ENCODE measurements at places on chromosomes 3 and 15.

DNA sequence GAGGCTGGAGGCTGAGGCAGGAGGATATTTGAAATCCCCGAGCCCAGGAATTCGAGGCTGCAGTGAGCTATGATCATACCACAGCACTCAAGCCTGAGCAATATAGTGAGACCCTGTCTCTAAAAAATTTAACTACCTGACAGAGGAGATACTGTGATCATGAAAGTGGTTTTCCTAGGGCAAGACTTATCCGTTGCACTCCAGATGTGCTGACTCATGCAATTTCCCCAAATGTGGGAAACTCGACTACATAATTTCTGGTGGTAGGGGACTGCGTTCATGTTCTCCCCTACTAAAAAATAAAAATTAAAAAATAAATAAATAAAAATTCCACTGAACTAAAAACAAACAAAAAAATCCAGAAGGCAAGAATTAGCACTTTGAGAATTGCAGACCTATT, 271.7 kb downstream of the SHQ1 start:
- no peak for DNase-seq

DNA sequence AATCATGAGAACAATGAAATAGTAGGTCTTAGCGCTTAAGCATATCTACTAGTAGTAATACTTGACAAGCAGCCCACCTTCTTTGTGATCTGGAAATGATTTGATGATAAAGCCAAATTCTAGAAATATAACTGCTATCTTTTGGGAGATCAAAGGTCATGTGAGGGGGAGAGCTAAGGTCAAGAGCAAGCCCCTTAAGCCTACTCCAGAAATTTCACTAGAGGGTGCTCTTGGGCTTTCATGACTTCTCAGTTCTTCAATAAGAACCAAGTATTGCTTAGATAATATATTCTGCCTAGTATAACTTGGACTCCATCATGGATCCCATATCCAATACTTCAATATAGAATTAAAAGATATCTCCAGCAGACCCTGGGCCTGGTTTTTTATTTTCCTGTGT, 319.6 kb downstream of the ZBTB20 start:
- DNase-seq, result peak; percentile 65

DNA sequence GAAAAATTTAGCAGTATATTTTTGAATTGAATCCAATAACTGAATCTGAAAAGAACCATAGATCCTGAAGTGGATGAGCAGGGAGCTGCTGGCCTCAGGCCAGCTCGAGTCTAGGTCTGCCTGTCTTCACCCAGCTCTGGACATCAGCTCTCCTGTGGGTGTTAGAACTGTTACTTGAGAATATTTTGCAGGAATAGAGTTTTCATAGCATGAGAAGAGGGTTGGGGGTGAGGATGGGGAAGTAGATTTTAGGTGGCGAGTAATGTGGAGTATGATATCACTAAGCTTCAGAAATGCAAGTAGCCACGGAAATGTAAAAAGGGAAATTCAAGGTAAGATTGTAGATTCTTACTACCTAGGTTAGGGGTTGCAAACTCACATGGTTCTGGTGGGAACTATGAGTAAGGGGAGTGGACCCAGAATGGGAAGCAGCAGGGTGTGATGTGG, 6.2 kb downstream of the RAB8B start:
- DNase-seq, result no peak

GRCh38 chr3:149553781-149554451, 79.4 kb downstream of the TM4SF4 start:
- DNase-seq, result no peak

DNA sequence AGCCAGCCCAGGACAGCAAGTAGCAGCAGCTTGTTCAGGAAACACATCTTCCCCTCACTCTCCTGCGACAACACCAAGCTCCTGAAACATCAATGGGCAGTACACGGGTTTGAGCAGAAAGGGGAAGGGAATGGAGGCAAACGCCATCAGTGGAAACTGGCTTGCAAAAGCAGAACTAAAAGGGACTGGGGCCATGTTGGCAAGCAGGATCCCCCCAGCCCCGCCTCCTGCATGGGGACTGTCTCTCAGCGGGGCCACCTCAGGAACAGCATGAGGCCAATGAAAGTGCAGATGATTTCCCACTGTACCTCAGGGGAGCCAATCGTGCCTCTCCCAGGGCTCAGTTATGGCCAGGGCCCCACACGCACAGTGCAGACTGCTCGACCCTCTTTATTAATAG, 6.8 kb downstream of the CDAN1 start:
- no peak for DNase-seq

- peak; percentile 98 for DNase-seq
Measured at GRCh38 chr3:128617557-128618397, 32.8 kb downstream of the RPN1 start.

DNA sequence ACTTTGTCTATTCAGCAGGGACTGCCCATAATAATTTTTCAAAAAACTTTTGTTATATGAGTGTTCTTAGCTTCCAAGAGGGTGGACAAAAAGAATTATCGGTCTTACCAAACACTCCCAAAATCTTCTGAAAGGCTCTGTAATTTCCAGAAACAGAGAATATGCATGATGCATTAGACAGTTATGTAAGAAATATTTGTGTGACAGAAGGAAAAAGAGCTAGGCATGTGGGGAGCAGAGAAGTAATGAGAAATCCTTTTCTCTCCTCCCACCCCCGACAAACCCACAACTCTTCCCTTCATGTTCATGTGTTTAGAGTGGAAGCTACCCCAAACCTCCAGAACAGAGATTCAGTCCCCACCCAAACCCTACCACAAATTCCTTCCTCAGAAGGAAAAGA, 86.8 kb downstream of the MYO5A start:
- no peak for DNase-seq

- DNase-seq, result no peak
Measured at GRCh38 chr15:81411051-81411450, 37.0 kb upstream of the TMC3 start.

GRCh38 chr3:117744935-117745334, 1035.4 kb downstream of the TUSC7 start:
- no peak for DNase-seq

DNA sequence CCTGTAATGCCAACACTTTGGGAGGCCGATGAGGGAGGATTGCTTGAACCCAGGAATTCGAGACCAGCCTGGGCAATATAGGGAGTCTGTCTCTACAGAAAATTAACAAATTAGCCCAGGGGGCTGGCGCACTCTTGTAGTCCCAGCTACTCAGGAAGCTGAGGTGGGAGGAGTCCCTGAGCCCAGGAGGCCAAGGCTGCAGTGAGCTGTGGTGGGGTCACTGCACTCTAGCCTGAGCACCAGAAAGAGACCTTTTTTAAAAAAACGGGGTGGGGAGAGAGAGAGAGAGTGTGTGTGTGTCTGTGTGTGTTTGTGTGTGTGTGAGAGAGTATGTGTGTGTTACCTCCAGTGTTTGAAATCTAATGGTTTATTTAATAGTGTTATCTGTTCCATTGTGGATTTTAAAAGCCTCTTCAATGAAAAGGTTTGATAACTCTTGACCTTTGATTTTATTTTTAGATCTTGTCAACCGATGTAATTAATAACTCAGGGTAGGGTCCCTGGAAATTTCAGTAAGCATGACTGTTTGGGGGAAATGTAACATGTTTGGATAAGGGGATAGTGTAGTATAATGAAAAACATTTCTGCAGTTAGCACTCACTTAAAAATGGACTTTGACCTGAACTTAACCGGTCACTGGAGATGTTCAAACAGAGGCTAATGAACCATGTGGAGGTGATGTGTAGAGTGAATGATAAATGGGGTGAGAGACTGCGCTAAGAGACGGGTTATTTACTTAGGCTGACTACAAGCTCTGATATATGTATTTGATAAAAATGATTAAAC, 29.7 kb downstream of the LRCH3 start:
- DNase-seq, result peak; percentile 14

DNA sequence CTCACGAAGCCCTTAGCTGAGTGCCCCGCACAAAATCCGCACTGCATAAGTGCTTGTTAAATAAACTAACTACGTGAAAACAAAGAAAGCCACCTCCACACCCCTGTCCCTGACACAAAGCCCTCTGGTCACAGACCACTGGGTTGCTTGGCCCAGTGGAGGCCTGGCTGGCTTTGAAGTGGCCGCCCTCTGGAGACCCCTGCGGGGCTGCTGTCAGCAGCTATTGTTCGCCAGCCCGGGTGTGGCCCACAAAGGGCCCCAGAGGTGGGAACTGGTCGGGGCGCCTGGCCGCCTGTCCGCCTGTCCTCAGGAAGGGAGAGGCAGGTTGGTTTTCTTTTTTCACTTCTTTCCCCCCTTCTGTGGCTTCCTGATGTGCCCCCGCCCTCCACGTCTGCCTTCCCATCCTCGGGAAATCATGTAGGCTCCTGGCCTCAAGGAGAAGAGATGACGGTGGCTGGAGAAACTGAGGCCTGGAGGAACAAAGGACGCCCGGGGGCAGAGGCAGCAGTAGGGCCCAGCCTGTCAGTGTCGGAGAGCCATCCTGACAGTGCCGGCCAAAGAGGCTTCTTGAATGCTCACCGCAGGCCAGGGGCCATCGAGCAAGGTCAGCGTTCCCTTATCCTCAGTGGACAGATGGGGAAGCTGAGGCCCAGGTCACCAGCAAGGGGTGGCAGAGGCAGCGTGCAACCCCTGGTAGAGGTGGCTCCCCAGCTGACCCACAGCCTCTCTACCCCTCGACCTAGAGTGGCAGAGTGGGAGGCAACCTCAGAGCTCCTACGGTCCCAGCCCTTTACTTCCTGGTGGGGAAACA, 61.1 kb downstream of the SLC6A6 start:
- DNase-seq, result no peak

GRCh38 chr15:63344731-63345390, 36.8 kb downstream of the CA12 start:
- no peak for DNase-seq

DNA sequence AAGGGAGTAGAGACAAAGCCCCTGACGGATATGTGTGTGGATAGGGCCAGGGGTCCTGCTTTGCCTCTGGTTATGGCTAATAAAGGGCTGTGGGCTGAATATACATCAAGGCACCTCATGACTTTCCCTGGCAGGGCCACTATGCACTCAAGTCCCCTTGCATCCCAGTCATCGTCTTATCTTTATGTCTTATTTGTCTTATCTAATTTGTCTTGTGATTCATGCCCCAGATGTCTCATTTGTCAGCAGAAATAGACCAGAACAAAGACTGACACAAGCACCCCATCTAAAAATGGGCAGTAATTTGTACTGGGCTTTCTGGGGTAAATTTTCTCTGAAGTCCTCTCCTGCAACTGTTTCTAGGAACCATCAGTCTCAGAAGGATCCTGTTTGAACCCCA, 68.6 kb downstream of the ITGA11 start:
- DNase-seq, result no peak

DNA sequence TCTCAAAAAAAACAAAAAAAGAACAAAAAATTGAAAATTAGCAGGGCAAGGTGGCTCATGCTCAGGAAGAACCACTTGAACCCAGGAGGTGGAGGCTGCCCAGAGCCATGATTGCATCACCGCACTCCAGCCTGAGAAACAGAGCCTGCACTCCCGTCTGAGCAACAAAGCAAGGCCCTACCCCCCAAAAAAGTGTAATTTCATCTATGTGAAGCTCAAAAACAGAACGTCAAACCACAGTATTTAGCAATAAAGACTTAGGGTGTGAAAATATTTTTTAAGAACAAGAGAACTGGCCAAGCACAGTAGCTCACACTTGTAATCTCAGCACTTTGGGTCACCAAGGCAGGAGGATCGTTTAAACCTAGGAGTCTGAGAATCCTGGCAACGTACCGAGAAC, 38.2 kb downstream of the STAG1 start:
- no peak for DNase-seq

GRCh38 chr15:42483677-42484076, 7.3 kb downstream of the ZNF106 start:
- no peak for DNase-seq

DNA sequence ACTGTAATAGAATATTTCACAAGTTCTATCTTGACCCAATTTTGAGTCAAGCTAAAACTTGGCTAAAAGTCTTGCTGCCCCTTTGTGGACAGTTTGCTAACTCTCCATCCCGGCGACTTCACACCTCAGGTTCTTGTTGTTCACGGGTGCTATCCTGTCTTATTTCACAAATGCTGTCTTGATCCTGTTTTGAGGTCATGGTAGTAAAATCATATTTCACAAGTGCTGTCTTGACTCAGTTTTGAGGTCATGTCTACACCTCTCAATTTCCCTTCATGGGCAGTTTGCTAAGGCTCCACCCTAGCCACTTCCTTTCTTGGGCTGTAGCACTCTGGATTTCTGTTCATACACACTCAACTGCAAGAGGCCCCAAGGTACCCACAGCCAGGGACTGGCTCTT, 45.0 kb upstream of the GK5 start:
- no peak for DNase-seq

DNA sequence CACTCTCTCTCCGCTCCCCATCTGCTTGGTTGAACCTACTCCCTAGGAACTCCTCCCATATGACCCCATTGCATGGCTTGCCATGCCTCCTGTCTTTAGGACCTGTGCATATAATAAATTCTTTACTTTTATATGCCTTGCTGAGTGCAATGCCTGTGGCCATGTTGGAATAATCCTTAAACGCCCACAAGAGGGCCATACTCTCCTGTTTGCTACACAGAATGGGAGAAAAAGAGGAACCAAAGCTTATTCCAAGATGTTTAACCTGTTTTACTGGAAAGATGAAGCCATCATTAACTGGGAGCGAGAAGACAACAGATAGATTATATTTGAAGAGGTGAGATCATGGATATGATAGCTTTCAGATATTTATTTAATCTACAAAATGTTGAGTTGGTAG, 1097.8 kb downstream of the NAALADL2 start:
- DNase-seq, result no peak

DNA sequence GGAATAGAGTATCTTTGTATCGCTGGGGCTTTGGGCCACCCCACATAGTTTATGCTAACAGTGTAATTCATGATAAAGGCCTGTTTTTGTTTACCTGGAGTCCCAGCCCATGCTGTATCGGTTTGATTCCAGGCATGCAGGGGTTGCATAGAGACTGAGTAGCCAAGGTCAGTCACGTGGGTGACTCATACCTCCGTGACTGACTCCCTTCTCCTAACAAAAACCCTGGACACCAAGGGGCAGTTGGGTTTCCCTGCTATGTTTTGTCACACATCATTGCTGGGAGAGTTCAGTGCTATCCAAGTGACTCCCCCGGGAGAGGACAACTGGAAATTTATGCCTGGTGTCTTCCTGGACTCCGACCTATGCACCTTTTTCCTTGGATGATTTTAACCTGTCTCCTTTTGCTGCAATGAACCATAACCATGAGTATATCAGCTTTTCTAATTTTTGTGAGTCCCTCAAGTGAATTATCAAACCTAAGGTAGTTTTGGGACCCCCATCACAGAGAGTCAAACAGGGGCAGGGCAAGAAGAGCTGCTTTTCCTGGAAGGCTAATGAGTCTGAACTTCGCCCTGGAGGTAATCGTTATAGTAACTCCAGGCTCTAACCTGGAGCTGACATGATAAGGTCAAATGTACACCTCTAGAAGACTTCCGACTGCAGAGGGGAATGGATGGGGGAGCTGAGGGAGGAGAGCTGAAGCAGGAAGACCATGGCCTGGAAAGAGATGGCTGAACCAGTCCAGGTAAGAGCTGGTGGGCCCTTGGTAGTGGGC, 57.0 kb downstream of the SRGAP3 start:
- DNase-seq, result peak; percentile 70

- no peak for DNase-seq
Measured at GRCh38 chr15:36108541-36108940, 470.9 kb upstream of the CDIN1 start.

Measured in kidney (tissue), 22 donors.